ENCODE measurements at places on chromosomes 3 and 15.

DNA sequence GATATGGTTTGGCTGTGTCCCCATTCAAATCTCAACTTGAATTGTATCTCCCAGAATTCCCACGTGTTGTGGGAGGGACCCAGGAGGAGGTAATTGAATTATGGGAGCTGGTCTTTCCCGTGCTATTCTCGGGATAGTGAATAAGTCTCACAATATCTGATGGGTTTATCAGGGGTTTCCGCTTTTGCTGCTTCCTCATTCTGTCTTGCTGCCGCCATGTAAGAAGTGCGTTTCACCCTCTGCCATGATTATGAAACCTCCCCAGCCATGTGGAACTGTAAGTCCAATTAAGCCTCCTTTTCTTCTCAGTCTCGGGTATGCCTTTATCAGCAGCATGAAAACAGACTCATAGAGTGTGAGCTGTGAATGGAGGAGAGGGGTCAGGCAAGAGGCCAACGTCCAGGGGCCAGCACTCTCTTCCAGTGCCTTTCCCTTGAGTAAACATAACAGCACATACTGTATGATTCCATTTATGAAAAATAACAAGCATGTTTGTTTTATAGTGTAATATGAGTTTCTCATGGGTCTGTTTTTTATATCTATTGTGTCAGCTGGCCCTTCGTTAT lies 16.3 kb upstream of the LCTL start:
- DNase-seq: no peak

GRCh38 chr15:89068325-89068784 lies 19.9 kb upstream of the ABHD2 start:
- DNase-seq: no peak

DNA sequence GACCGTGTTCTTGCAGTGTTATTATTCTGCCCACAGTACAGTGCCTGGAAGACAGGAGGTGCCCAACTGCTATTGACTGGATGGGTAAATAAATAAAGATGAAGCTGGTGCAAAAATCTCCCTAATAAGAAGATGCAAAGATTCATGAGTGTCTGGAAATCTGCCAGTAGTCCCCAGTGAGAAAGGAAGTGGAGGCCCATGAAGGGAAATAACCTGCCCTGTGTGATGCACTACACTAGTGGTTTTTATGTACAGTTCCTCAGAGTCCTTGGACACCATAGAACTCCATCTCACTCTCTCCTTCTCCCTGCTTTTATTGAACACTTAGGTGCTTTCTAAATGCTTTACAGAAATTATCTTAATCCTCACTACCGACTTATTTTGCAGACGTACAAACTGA lies 8.3 kb upstream of the SUCLG2 start:
- DNase-seq: no peak

DNA sequence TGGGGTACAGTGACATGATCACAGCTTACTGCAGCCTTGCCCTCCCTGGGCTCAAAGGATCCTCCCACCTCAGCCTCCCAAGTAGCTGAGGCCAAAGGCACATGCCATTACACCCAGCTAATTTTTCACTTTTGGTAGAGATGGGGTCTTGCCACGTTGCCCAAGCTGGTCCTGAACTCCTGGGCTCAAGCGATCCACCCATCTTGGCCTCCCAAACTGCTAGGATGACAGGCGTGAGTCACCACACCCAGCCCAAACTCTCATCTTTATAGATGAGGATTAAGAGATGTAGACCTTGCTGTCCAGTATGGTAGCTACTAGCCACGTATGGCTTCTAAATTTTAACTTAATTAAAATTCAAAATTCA lies 4.4 kb upstream of the ABHD5 start:
- no peak for DNase-seq

DNA sequence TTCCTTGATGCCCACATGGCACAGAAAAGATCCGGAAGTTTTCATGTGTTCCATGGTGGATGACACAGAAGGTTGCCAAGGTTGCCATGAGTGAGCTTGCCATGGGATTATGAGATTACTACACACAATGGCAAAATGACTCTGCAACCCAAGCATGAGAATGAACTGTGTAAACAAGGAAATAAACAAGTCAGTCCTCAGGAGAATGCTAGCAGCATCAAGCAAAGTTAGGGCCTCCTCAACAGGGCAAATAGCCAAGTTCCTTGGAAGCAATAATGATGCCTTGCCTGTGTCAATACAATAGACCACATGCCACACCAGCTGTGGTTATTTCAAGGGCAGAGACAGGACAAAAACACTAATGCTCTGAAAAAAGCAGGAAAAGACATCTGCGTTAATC lies 41.8 kb downstream of the AQR start:
- DNase-seq: no peak

GRCh38 chr3:138336454-138336999 lies 6.9 kb upstream of the NME9 start:
- DNase-seq: no peak

- no peak for DNase-seq
Measured at GRCh38 chr3:145058483-145058882, 1086.9 kb downstream of the DIPK2A start.

- DNase-seq: no peak
Measured at GRCh38 chr3:30203301-30203700, 403.1 kb upstream of the TGFBR2 start.

- peak; percentile 97 for DNase-seq
Measured at GRCh38 chr15:68775671-68776476, 44.8 kb downstream of the ANP32A start.

GRCh38 chr3:107344722-107345121 lies 32.5 kb upstream of the CCDC54 start:
- no peak for DNase-seq

DNA sequence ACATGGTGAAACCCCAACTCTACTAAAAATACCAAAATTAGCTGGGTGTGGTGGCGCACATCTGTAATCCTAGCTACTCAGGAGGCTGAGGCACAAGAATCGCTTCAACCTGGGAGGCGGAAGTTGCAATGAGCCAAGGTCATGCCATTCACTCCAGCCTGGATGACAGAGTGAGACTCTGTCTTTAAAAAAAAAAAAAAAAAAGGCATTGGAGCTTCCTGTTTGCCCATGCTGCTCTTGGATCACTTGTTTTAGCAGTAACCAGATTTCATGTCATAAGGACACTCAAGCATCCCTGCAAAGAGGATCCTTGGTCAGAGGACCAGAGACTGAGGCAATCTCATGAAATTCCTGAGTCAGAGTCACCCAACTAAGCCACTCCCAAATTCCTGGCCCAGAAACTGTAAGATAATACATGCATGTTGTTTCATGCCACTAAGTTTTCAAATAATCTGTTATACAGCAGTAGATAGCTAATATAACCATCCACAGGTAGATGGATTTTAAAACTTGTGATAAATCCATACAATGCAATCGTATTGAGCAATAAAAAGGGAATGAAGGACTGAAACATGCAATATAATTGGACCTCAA lies 82.0 kb upstream of the XXYLT1 start:
- no peak for DNase-seq

DNA sequence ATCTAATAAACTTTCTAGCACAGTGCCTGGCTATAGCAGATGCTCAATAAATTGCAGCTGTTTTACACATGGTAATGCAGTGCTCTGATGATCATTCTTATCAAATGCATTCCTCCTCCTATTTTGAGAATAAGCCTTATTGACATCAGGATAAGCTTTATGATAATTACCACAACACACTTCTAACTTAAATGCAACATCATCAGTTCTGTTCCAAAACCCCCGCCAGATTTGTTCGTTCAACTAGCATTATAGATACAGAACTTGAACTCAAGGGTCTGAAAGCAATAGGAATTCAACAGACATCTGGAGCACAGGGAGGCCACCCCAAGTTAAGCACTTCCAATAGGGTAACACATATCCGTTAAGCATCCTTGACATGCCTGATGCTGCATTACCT lies 684.4 kb upstream of the LMCD1 start:
- no peak for DNase-seq

GRCh38 chr15:58566029-58566428 lies 134.2 kb downstream of the LIPC start:
- no peak for DNase-seq

- no peak for DNase-seq
Measured at GRCh38 chr3:194833114-194833910, 147.6 kb downstream of the FAM43A start.

DNA sequence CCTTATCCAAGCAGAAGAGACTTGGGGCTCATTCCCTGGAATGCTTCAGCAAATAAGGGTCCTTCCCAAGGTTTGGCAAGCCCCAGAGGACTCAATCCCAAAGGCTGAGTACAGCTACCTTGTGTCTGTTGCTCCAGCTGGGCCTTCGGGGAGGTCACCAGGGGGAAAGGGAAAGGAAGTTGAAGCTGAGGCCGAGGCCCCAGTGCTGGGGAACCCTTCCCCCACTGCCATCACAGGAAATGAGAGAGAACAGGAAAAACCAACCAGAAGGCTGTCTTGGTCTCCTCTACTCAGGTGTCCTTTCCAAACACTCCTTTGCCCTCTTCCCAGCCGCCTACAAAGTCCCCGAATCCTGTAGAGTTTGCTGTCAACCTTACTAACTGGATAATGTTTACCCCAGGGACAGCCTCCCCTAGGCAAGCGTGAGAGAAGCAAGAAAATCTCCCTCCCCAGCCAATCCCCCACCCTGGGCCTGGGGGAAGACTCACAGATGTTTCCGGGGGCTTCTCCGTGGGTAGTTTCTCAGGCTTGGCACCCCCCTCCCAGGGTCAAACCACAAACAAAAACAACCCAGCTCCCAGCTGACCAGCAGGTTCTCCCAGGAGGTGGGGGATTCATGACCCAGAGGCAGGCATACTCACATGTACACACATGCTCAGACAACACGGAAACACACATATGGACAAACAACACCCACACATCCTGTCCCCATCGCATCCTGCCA lies 5.5 kb downstream of the CSRNP1 start:
- DNase-seq: no peak

DNA sequence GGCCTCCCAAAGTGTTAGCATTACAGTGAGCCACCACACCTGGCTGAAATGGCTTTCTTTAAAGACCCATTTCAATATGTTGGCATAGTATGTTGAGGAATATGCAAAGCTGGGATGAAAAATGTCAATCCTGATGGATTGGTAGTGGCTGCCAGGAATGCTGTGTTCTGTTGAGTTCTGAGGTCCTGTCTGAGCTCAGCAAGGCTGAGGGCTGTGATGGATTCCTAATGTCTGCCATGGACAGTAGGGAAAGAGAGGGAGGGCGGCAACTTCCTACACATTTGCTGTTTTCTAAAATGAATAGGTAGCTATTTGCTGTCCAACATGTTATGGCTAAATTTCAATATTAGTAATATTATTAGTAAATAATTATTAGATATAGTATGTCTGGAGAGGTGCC lies 8.2 kb downstream of the RAB8B start:
- no peak for DNase-seq

DNA sequence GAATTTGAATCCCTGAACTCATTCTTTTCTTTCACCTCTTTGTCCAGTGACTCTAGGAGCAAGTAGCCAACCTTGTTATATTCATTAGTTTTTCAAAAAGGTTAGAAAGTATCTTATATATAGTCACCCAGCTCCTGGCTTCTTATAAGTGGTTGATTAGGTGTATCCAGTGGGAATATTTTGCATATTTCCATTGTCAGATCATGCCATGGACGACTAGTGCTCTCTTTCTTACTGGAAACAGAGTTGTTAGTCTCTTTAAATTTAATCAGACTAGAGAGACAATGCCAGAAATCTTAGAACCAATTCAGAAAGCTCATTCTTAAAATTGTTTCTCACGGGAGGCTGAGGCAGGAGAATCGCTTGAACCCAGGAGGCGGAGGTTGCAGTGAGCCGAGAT lies 73.4 kb downstream of the CHRD start:
- no peak for DNase-seq

- DNase-seq: no peak
Measured at GRCh38 chr15:63626955-63627354, 29.8 kb downstream of the FBXL22 start.

GRCh38 chr15:32707436-32707835 lies 10.4 kb upstream of the GREM1 start:
- DNase-seq: no peak

DNA sequence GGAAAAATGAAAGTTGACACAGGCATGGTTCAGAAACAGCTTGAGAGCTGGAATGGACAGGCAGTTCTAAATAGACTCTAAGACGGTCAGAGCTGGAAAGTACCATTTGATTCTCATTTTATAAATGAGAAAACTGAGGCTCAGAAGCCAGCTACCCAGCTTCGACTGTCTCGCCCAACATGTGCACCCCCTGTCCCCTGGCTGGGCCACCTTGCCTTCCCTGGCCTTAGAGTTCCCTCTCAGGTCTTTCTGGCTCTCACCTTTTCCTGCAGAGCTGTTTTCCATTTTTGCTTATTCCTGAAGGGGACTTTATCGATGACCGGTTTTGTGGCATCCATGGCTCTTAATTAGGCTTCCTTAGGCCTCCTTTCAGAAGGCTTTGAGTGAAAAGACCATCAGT lies 17.3 kb upstream of the DOCK3 start:
- DNase-seq: peak; percentile 29

GRCh38 chr3:197266331-197266730 lies 32.1 kb downstream of the DLG1 start:
- DNase-seq: no peak

Measured in posterior vena cava (tissue), 2 donors.